ENCODE measurements at places on chromosomes 1 and 21. TPM values are rescaled to one million over a fixed set of nuclear protein-coding genes. Genes with fewer than 3 reads are reported as not detected.

CYP4A22 gene
- total RNA-seq = not detected

SLC5A9 gene
- total RNA-seq = not detected

DNA sequence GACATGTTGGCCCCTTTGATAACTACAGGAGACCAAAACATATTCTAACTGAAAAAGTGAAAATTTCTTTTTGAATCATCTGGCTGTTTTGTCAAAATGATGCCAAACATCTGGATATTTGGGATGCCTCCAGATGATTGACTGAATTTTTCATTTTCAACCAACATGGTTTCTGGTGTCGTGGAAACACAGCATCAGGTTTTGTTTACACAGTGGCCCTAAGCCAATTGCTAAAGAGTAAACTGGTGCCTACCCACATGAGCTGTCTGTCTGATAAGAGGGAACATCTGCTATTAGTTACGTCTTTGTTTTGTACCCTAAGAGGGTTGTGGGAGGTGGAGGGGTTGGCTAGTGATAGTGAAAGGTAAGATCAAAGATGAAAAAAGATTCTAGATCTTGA is 204.8 kb downstream of the KCNK2 start:
- H3K4me1 ChIP-seq = no peaks in the 10 kb centered on the region
- H3K27me3 ChIP-seq = no peaks in the 10 kb centered on the region
- no peaks in the 10 kb centered on the region for H3K36me3 ChIP-seq
- DNase-seq = no peak
- no peak overlapping the region for H3K4me3 ChIP-seq

- H3K4me1 ChIP-seq = peaks cover 4% of the 10 kb centered on the region
- no peaks in the 10 kb centered on the region for H3K27me3 ChIP-seq
- no peaks in the 10 kb centered on the region for H3K36me3 ChIP-seq
- no peak overlapping the region for H3K4me3 ChIP-seq
Observed at GRCh38 chr1:16009030-16009460, 5.0 kb downstream of the SRARP start.

DNA sequence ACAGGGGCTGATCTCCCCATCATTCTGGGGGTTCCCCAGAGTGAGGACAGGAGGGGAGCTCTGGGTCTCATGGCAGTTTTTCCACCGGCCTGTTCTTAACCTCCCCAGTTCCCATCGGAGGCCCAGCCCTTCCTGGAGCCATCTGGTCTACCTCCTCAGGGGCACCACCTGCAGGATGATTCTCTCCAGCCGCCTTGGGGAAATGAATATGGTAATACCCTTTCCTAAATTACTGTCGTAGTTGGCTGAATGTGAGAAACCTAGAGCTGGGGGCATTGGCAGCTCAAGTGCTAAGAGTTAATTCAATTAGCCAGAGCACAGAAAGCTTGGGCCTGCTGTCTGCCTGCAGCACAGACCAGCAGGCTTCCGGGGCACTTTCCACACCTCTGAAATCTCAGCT is 64.9 kb downstream of the TAS1R2 start:
- peaks cover 12% of the 10 kb centered on the region for H3K27me3 ChIP-seq
- no peak overlapping the region for H3K4me3 ChIP-seq
- DNase-seq = no peak

DNA sequence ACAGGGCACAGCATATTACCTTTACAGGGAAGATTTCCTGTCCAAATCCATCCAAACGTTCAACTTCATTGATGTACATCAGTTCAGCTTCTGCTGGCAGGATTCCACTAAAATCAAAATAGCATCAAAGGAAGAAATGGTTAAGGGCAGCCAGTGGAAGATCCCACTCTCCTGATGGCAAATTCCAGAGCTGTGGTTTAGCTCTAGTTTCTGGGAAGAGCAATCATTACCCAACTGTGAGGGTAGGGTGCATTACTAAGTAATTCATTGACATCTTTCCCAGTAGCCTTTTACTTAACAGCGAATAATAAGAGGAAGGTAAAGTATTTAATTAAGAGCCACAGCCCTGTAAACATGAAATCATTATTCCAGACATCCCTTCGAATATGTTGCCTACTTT is 120.7 kb downstream of the SMYD2 start:
- no peak overlapping the region for H3K4me3 ChIP-seq
- DNase-seq = no peak
- H3K36me3 ChIP-seq = peaks cover 17% of the 10 kb centered on the region
- no peak overlapping the region for H3K27ac ChIP-seq
- H3K4me1 ChIP-seq = peaks cover 45% of the 10 kb centered on the region
- no peaks in the 10 kb centered on the region for H3K27me3 ChIP-seq

DNA sequence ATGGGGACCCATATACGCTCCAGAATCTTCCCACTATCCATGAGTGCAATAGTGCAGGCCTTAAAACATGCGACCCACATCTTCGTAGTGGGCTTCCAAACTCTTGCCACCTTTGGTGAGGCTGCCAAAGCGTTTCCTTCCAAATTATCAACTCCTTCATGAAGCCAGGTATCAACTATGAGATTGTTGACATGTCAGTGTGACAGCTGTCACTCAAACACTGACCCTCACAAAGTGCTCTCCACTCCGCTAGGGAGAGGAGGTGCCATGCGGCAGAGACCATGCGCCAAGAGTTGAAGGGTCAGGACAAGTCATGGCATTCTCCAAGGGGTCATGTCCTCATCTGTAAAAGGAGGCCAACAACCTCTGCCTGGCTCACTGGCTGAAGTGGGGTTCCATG is 103.3 kb downstream of the SUSD4 start:
- H3K36me3 ChIP-seq = no peaks in the 10 kb centered on the region
- H3K27me3 ChIP-seq = peaks cover 3% of the 10 kb centered on the region
- H3K4me1 ChIP-seq = no peaks in the 10 kb centered on the region
- no peak overlapping the region for H3K4me3 ChIP-seq
- DNase-seq = no peak
- no peak overlapping the region for H3K27ac ChIP-seq

Data from activated CD4-positive, alpha-beta T cell treated with anti-CD3 and anti-CD28 coated beads, Interleukin-2, amount 10 ng/mL, durations not matched to agents 7 days and 5 days (primary cell).